ENCODE measurements at places on chromosomes 2 and 18.

DNA sequence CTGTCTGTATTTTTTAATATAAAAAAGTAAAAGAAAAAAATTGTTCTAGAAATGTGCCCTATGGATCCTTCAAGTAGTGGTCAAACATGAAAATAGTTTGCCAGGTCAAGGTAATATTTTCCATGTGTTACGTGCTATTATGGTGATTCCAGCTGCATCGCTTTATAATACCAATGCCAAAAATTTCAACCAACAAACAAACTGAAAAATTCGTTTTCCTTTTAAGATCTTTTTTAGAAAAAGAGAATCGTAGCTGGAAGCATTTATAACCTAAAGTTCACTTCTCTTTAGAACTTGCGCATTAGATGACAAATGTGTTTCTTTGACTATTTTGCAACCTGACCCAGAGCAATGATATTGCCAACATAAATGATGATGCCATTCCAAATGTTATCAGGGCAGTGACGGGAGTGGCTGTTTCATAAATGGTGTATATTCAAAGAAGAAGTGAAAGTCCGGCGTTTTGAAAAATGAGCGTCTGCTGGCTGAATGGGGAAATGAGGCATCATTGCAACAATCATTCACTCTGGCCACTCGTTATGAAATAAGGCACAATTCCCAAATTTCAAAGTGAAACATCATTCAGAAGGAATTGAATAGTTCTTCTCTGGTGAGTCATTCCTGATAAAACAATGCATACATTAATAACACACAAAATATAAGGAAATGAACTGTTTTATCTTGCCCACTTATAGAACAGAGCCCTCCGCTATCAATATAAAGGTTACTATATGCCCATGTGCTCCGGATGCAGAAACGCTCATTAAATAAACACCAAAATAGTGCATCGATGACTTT, 297.4 kb downstream of the TGIF1 start:
- no peak overlapping the region for H3K27ac ChIP-seq
- peaks cover 3% of the 10 kb centered on the region for H3K4me1 ChIP-seq
- peak overlapping the region; percentile 58 for H3K4me3 ChIP-seq
- no peaks in the 10 kb centered on the region for H3K36me3 ChIP-seq
- no peaks in the 10 kb centered on the region for H3K27me3 ChIP-seq
- peak; percentile 25 for DNase-seq

DNA sequence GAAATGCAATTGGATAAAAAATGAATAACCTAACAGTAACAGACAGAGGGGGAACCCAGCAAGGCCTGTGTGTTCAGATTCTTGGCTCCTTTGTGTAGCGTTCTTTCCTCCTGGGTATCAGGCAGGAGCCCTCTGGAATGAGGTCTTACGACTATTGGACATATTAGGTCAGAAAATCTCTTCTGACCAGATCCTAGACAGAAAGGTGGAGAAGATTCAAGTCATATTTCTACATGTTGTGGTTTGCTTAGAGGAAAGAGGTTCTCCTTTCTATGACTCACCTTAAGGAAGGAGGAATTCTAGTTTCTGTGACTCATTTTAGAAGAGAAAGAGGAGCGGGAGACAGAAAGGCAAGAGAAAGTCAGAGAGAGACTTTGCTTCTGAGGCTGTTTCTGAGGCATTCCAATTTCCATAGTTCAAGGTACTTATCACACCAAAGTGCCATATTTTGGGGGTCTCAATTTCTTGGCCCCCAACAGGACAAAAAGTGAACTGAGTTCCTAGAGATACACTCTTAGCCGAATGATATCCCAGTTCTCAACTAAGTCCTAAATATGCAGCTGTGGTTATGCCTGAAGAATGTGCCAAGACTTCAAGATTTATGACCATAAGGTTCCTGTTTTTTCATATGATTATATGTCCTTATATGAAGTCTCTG, 618.6 kb downstream of the ZEB2 start:
- no peak overlapping the region for H3K27ac ChIP-seq
- H3K4me3 ChIP-seq = peak overlapping the region; percentile 14
- H3K27me3 ChIP-seq = no peaks in the 10 kb centered on the region
- DNase-seq = no peak
- H3K4me1 ChIP-seq = peaks cover 5% of the 10 kb centered on the region

GRCh38 chr2:39399570-39399969, 37.5 kb downstream of the MAP4K3 start:
- DNase-seq = no peak
- peaks cover 72% of the 10 kb centered on the region for H3K4me1 ChIP-seq
- H3K27ac ChIP-seq = no peak overlapping the region
- no peaks in the 10 kb centered on the region for H3K27me3 ChIP-seq
- H3K36me3 ChIP-seq = no peaks in the 10 kb centered on the region
- H3K4me3 ChIP-seq = no peak overlapping the region

DNA sequence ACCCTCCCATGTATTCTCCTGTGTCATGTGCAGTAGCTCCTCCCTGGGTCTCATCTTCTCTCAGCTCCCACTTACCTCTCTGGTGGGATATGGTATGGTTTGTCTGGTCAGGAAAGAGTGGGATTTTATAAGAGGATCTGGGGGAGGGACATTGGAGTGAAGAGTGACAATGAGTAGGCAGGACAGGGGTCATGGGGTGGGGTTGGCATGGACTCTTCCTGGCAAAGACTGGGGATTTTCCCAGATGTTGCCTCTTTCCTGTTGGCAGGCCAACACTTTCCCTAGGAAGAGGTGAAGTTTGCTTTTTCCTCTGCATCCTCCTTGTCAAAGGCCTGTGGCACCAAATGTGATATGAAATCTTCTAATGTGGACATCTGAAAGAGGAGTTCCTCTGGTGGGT, at the start of gene REG3A:
Gene REG3A, minus strand, starts transcription at position 101 of the 400 bp plus-strand sequence. CDS start 348 bp downstream, outside the sequence.
- no peaks in the 10 kb centered on the region for H3K27me3 ChIP-seq
- H3K4me1 ChIP-seq = no peaks in the 10 kb centered on the region
- no peaks in the 10 kb centered on the region for H3K36me3 ChIP-seq
- no peak for DNase-seq
- H3K27ac ChIP-seq = no peak within 1 kb of the TSS

DNA sequence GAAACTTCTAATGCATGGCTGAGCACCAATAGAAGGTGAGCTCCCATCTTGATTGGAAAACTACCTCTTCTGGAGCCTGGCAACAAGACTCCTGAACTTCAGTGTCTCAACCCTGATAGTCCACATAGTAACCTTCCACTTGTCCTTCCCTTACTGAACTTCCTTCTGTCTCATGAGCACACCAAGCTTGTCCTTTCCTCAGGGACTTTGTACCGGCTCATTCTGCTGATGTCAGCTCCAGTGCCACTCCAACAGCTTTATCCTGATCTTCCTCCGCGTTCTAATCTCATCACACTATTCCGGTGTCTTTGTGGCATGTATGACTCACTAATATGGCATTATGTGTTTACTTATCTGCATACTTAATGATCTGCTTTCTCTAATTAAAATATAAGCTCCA, 862.0 kb upstream of the ID2 start:
- H3K27ac ChIP-seq = no peak overlapping the region
- no peak overlapping the region for H3K4me3 ChIP-seq
- H3K4me1 ChIP-seq = no peaks in the 10 kb centered on the region
- no peak for DNase-seq

GRCh38 chr18:58091099-58091611, 47.1 kb downstream of the NEDD4L start:
- no peaks in the 10 kb centered on the region for H3K36me3 ChIP-seq
- no peak for DNase-seq
- H3K4me1 ChIP-seq = no peaks in the 10 kb centered on the region
- H3K27me3 ChIP-seq = no peaks in the 10 kb centered on the region

DNA sequence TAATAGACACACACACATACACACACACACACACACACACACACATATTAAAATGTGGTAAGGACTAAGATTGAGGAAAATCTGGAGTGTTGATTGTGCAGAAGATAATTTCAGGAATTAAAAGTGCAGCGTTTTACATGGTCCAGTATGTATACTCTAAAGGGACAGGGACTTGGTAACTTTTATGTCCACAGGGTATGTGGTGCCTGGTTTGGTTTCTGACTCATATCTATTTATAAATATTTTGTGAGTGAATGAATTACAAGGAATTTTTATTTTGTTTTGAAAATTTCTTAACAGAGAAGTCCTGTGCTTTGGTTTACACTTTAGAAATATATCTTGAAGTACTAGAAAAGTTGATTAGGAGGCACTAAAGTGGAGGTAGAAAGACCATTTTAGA, 287.7 kb upstream of the NXPH2 start:
- DNase-seq = no peak
- no peak overlapping the region for H3K4me3 ChIP-seq
- H3K36me3 ChIP-seq = no peaks in the 10 kb centered on the region
- no peaks in the 10 kb centered on the region for H3K4me1 ChIP-seq

DNA sequence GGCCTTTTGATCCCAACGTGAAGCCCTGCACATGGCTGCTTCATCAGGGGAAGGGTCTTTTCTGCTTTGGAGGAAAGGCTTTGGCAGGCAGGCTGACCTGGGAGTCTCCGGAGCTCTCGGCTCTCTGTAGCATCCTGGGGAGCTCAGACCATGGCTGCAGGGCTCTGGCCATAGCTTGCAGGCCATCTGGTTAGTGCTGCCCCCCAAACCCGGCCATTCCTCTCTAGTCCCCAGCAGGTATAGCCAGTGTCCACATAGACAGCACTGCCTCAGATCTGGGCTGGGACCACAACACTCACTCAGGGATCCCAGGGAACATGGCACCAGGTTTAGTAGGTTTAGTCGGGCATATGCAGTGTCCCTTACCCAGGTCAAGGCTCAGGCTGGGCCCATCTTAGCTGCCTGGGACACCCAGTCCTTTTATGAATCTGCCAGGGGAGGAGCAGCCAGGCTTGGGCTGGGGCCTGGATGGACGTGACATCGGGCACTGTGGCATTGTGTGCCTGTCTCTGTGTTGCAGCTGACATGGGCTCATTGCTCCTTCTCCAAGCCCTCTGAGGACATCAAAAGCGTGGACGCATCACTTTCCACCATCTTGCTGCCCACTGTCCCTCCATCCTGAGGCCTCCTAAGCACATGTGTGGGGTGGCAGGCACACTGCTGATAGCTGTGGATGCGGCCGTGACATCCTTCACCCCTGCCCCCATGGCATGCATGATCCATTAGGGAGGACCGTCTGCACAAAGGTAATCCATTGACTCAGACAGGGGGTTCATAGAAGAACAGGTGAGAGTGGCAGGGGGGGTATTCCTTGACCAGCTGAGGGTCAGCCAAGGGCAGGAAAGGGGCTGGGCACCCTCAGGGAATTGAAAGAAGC, 19.2 kb upstream of the GPR35 start:
- H3K27me3 ChIP-seq = no peaks in the 10 kb centered on the region
- no peak for DNase-seq
- H3K27ac ChIP-seq = no peak overlapping the region
- no peak overlapping the region for H3K4me3 ChIP-seq

GRCh38 chr2:18722101-18722500, 132.7 kb upstream of the NT5C1B start:
- H3K4me1 ChIP-seq = peaks cover 8% of the 10 kb centered on the region
- no peak overlapping the region for H3K4me3 ChIP-seq
- H3K27me3 ChIP-seq = no peaks in the 10 kb centered on the region
- no peaks in the 10 kb centered on the region for H3K36me3 ChIP-seq
- H3K27ac ChIP-seq = peak overlapping the region; percentile 61

GRCh38 chr2:44730593-44730992, 210.9 kb upstream of the SIX3 start:
- H3K36me3 ChIP-seq = no peaks in the 10 kb centered on the region
- H3K27ac ChIP-seq = no peak overlapping the region
- H3K4me3 ChIP-seq = no peak overlapping the region
- H3K27me3 ChIP-seq = no peaks in the 10 kb centered on the region

GRCh38 chr2:226575928-226576327, 223.7 kb downstream of the IRS1 start:
- no peak for DNase-seq
- no peaks in the 10 kb centered on the region for H3K27me3 ChIP-seq
- no peak overlapping the region for H3K27ac ChIP-seq
- no peaks in the 10 kb centered on the region for H3K4me1 ChIP-seq
- H3K36me3 ChIP-seq = no peaks in the 10 kb centered on the region
- no peak overlapping the region for H3K4me3 ChIP-seq

DNA sequence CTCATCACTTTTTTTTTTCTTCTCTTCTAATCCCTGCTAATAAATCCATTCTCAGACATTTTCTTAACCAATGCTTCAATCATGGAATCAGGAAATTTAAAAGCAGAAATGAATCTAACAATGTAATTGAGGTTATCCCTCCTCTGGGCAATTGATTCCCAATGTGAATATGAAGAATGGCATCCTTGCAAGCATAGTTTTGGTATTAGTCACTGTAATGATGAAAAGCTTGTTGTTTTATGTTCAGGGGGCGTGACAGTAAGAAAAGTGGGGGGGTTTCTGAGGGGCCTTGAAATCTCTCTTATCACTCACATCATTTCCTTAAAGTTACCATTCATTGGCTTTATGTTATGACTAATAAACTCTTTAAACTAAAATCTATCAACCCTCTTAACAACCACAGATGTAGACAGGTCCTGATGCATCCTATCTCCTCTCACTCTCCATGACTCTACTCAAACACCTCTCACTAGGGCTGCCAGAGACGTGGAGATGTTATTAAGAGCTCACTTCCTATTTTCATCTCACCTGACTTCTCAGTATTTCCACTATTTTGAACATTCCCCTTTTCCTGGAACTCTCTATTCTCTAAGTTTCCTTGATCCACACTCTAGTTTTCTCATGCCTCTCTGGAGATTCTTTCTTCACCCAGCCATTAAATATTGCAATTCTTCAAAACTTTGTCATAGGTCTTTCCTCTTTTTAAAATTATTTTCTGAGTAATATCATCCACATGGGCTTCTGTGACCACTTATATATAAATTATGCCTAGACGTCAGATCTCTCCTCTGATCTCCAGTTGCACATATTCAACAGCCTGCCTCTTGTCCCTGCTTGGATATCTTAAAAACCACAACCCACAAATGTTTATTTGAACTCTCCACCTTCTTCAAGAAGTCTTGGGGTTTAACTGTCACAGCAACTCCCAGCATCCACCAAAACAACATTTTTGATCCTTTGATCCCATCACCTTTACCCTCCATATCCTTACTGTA, 332.9 kb downstream of the CDH2 start:
- DNase-seq = no peak
- no peak overlapping the region for H3K4me3 ChIP-seq
- no peak overlapping the region for H3K27ac ChIP-seq
- no peaks in the 10 kb centered on the region for H3K4me1 ChIP-seq
- no peaks in the 10 kb centered on the region for H3K27me3 ChIP-seq

- no peak overlapping the region for H3K27ac ChIP-seq
- DNase-seq = no peak
- H3K4me3 ChIP-seq = no peak overlapping the region
- no peaks in the 10 kb centered on the region for H3K27me3 ChIP-seq
These were observed 12.4 kb downstream of the HS6ST1 start for GRCh38 chr2:128306081-128306930.
